NCI-H2081 (cell line): ENCODE measurements at places on chromosomes 7 and 10.
A peak's percentile ranks its signal among the peaks of the same experiment; 100 is the strongest.

- DNase-seq: no peak
These were observed 82.0 kb downstream of the EZH2 start for GRCh38 chr7:148802101-148802493.

DNA sequence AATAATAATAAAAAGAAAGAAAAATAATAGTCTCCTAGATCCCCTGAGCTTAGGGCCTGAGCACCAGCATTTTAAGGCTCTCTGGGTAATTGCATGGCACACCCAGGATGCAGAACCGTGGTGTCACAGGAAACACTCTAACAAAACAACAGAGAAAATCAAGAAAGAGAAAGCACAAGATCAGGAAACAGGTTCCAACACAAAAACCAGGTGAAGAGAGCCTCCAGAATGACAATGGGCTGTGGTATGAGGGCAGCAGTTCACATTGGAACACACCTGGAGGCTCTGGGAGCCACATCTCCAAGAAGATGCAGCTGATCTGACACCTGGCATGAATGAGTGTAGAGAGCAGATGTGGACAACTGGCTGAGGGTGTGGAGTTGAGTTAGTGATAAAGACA, 7.1 kb downstream of the MMRN2 start:
- DNase-seq: no peak

GRCh38 chr7:121410829-121411596, 14.9 kb upstream of the FAM3C start:
- DNase-seq: no peak

- DNase-seq: no peak
These were observed 21.1 kb upstream of the FOXI2 start for GRCh38 chr10:127715782-127716378.

DNA sequence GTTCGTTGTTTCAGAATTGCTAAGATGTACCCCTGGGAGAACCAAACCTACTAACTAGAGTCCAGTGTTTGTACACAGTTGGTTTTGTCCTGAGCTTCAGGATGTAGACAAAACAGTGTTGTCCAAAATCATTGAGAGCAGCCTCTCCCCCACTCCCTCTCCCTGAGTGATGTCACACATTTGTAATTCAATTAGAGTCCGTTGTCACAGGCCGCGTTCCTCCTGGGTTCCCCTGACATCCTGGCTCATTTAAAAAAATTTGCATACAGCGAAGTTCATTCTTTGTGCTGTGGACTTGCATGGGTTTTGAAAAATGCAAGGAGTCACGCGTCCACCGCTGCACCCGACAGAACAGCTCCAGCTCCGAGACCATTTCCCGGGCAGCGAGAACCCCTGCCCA, 10.3 kb downstream of the GRIFIN start:
- DNase-seq: peak; percentile 11

GRCh38 chr10:21702633-21703111, 168.6 kb downstream of the MLLT10 start:
- no peak for DNase-seq

GRCh38 chr10:102767428-102768160, 23.8 kb downstream of the WBP1L start:
- DNase-seq: no peak

DNA sequence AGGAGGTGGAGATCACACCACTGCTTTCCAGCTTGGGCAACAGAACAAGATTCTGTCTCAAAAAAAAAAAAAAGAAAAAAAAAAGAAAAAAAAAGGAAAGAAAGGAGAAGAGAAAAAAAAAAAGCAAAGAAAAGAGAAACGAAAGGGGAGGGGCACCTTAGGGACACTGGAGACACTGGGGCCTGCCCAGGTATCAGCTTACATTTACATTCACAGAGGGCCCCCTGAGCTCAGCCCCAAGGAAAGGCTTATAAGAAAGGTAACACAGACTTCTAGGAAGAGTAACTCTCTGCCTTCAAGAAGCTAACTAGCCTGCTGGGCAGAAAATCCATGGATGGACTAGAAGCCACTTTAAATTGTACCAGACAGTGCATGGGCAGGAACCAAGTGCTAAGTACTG, 108.8 kb downstream of the NPY start:
- no peak for DNase-seq

- no peak for DNase-seq
These were observed 287.5 kb upstream of the KLF14 start for GRCh38 chr7:131021460-131021859.

- no peak for DNase-seq
These were observed 93.3 kb upstream of the GDF10 start for GRCh38 chr10:47206449-47207280.

DNA sequence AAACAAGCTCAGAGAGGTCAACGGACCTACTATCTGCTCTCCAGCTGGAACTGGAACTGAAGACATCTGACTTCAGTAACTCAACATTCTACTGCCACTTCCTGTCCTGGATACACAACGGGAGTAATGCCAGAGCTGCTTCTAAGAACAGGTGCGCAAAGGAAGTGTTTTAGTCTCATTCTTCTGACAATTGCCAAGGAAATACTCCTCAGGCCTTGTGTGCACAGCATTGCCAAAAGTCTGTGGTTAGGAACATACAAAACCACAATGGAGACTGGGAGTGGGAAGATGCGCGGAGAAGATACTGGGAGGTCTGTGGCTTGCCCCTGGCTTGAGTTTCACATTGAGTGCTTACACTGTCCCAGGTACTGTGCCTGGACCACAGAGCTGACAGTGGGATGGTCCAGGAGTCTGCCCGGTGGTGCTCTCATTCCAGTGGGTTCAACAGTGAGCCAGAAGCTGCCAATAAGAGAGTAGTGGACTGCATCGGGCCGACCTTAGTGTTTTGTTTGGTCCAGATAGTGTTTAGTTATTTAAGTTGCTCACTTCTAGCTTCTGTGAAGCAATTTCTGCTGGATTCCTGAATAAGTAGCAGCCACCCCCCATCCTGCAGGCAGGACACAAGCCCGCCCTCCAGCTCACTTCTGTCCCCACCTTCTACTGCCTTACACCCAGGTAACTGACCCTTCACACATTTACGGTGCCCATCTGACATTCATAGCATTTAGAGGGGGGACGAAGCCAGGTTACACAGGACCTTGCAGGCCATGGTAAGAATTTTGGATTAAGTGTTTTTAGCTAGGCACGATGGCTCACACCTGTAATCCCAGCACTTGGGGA, 10.3 kb downstream of the TBL2 start:
- DNase-seq: no peak

GRCh38 chr10:90352288-90352687, 505.6 kb downstream of the HTR7 start:
- no peak for DNase-seq

DNA sequence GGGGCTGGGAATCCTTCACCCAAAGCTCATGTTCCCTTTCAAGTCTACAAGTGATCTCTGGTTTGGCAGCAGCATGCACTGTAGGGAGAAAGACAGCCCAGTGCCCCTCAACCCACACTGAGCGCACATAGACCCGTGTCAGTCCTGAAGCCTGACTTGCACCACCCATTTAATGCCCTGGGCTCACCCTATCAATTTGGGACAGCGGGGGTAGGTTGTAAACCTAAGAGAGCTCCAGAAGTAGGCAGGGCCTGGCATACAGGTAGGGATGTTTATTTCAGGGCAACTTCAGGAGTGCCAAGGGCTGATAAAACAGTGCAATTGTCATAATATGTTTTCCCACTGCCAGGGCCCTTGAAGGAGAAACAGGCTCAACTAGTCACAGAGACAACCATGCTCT, 3.5 kb upstream of the ATP6V0E2 start:
- no peak for DNase-seq
